ENCODE measurements at places on chromosomes 11 and 22.
A peak's percentile ranks its signal among the peaks of the same experiment; 100 is the strongest.

- peak; percentile 51 for DNase-seq
Observed at GRCh38 chr11:64858467-64859263, 14.2 kb upstream of the CDC42BPG start.

DNA sequence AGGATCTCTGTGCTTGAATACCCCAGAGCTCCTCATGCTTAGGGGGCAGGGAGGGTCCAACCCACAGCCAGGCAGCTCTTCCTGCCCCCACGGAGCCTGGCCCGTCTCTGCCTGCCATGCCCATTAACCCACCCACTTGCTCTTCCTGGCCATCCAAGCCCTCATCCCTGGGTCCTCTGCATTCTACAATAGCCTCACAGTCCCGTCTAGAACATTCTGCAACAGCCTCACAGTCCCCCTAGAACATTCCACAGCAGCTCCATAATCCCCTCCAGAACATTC, 15.1 kb downstream of the TSPAN32 start:
- no peak for DNase-seq

DNA sequence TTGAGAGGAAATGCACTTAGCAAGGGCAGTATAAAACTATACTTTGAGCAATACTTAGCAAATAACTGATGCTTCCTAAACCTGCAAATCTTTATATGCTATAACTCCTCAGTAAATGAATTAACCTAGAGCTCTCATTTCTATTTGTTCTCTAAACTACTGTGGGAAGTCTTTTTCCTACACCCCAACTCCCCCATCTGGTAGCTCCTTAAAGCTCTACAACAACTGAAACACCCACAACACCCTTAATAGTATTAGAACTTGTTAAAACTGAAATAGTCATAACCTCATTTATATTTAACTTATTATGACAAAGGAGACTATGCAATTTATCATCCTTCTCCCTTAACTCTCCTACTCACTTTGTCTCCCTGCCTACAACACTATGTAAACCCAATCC, 43.4 kb downstream of the GUCY1A2 start:
- no peak for DNase-seq

- peak; percentile 36 for DNase-seq
Observed at GRCh38 chr11:74453373-74453975, 13.9 kb downstream of the KCNE3 start.

GRCh38 chr11:102457865-102458264, 5.3 kb upstream of the TMEM123 start:
- DNase-seq: no peak

GRCh38 chr11:34791780-34792542, 124.2 kb downstream of the APIP start:
- no peak for DNase-seq

GRCh38 chr11:10366568-10367331, 61.9 kb downstream of the ADM start:
- peak; percentile 23 for DNase-seq

- DNase-seq: no peak
Observed at GRCh38 chr11:122306831-122307391, 190.9 kb upstream of the BLID start.

- no peak for DNase-seq
Observed at GRCh38 chr11:30735946-30736345, 149.8 kb upstream of the MPPED2 start.

GRCh38 chr22:30866811-30867271, 101.7 kb downstream of the MORC2 start:
- no peak for DNase-seq

- DNase-seq: no peak
Observed at GRCh38 chr11:75184757-75185425, 34.0 kb downstream of the SLCO2B1 start.

- DNase-seq: peak; percentile 4
Observed at GRCh38 chr11:76236092-76236999, 30.0 kb upstream of the WNT11 start.

- no peak for DNase-seq
Observed at GRCh38 chr11:76836613-76837291, 24.0 kb upstream of the ACER3 start.

GRCh38 chr11:111365722-111366559, 13.1 kb downstream of the POU2AF1 start:
- no peak for DNase-seq

GRCh38 chr11:70200212-70200844, 2.8 kb upstream of the FADD start:
- no peak for DNase-seq

DNA sequence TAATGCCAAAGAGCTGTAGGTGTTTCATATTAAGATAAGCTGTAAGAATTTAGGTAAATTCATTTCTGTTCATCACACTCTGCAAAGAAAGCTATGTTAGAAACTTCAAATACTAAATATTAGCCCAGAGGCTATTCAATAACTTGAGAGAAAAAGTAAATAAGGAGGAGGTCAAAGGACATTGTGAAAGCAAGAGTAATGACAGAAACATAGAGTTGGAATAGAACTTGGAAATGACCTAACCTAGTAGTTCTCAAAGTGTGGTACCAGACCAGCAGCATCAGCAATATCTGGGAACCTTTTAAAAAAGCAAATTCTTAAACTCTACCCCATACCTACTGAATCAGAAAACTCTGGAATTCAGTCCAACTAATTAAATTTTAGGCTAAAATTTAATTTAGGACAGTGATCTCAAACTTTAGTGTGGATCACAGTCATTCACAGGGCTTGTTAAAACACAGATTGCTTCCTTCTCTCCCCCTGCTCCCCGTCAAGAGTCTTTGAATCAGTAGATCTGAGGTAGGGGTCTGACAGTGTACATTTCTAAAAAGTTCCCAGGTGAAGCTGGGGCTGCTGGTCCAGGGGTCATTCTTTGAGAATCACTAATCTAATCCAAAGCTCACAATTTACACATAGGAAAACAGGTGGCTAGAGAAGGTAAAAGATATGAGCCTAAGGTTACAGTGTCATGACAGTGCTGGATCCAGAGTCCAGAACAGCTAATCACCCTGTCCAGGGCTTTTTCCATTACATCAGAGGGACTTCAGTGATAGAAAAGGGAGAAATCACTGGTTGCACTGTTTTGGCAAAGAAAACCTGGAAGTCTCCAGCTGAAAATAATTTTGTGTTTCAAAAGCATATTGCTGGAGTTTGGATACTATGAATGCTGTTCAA, 241.1 kb downstream of the SOX6 start:
- DNase-seq: no peak

DNA sequence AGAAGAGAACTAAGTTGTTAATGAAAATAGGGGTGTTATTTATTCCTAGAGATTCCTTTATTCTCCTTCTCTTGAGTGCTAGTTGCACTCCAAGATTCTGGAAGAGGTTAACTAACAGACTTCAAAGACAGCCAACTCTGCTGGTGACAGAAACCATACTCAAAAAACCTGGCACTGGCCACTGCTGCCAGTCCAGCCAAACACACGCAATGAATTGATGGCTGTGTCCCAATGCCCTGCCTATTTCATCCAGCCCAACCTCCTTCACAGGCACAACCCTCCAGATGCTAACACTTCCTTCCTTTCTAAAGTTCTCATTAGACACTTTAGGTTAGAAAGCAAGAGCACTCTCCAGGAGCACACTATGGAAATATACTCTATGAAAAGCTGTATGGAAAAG, 150.8 kb upstream of the C11orf58 start:
- no peak for DNase-seq

DNA sequence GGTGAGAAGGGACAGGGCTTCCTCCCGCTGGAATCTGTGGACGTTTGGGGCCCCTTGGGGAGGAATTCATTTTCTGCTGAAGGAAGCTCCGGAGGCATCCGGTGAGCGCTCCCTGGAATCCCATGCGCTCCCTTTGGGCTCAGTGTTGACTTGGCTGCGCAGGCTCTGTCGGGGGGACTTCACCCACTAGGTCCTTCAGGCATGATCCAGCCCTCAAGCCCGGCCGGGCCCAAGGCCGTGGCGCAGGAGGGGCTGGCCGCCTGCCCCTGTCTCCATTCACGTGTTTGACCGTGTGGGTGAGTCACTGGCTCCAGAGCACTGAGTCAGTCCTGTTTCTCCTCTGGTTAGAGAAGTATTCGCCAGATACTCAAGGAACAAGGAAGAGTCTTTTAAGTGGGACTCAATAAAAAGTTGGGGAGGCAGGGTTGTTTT, 1.4 kb downstream of the CTTN start:
- no peak for DNase-seq

DNA sequence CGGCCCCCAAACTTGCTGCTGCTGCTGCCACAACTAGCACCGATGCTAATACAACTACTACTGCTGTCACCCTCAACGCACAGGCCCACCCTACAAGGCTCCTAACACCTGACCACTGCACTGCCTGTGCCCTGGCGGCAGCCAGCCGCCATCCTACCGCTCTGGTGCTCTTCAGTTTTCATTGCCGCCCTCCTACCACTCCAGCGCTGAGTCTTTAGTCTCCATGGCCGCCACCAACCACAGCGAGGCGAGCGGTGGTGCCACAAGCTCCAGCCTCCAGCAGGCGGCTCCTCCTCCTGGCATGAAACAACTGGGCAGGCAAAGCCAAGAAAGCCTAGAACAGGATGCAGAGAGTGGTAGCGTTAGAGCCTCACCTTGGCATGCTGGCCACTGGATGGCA, 5.0 kb upstream of the RFPL3 start:
- DNase-seq: no peak
